ENCODE measurements at places on chromosomes 4 and X.

GRCh38 chr4:67152976-67153375 lies 392.3 kb downstream of the CENPC start:
- no peak for DNase-seq

- DNase-seq, result no peak
Measured at GRCh38 chr4:122249357-122249756, 97.2 kb downstream of the BLTP1 start.

- DNase-seq, result no peak
Measured at GRCh38 chrX:107537815-107538214, 88.4 kb downstream of the FRMPD3 start.

- no peak for DNase-seq
Measured at GRCh38 chrX:129144172-129145038, 378.9 kb downstream of the SMARCA1 start.
